ENCODE measurements at places on chromosomes 2 and 18. TPM values are rescaled to one million over a fixed set of nuclear protein-coding genes. Genes with fewer than 3 reads are reported as not detected.

CCDC141 gene
- 18.9 TPM for total RNA-seq

SLC30A3 gene
- total RNA-seq = not detected

CCDC121 gene
- 8.0 TPM for total RNA-seq

- DNase-seq = no peak
Measured at GRCh38 chr2:29123617-29124349, 8.6 kb downstream of the CLIP4 start.

DNA sequence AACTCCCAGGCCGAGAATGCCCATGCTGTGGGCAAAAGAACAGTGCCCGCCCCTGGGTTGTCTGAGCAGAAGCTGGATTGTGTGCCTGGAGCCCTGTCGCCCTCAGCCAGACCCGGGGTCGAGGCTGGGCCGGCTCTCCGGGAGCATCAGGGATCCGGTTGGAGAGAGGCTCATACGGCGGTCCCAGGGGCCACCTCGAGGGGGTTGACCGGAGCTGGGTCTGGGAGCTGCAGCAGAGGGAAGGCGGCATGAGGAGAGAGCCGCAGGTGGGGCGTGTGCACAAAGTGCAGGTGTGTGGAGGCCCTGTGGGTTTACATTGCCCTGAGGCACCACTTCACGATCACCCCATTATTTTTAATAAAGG lies 39.5 kb downstream of the MBP start:
- DNase-seq = no peak

DNA sequence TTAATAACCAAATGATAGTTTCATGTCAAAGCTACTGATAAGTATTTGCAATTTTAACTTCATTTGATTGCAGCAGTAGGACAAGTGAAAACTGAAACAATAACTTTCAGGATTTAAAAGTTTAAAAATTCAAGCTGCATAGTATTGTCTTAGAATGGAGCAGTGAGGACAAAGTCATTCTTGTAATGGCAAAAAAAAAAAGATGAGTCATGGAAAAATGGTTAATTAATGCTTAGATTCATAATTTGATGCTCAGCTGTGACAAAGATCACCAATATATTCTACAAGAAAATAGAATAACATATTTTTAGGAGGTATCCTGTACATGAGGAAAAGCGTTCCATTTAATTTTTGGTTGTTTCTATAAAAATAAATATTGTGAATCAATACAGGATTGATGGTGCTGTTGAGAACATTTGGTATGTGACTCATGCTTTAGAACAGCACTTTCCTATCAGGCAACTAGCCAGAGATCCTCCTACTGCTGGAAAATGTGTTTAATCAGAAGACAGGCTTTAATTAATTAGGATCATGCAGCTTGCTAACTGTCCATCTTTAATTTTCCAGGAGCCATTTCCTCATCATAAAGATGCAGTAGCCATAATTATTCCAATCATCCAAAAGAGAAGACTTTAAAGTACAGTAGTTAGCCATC lies 239.0 kb upstream of the MMADHC start:
- DNase-seq = no peak

DNA sequence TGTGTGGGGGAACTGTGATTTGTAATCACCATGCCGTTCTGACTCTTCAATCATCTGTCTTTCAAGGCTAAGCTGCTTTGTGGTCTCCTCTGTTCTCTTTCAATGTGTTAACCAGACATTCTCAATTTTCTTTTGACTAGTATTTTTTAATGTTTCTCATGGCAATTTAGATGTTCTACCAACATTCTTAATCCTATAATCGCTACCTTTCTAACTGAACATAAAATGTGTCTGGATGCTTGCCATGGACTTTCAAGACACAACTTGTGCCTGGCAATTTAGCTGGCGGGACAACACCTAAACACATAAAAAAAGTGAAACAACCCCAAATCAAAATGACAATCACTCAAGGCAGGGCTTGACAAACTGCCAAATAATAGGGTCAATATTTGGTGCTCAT lies 135.0 kb upstream of the ACKR3 start:
- DNase-seq = no peak
